ENCODE measurements at places on chromosomes 2 and 18. TPM values are rescaled to one million over a fixed set of nuclear protein-coding genes. Genes with fewer than 3 reads are reported as not detected.

- DNase-seq, result no peak
Observed at GRCh38 chr18:70455731-70456130, 166.9 kb downstream of the SOCS6 start.

DNA sequence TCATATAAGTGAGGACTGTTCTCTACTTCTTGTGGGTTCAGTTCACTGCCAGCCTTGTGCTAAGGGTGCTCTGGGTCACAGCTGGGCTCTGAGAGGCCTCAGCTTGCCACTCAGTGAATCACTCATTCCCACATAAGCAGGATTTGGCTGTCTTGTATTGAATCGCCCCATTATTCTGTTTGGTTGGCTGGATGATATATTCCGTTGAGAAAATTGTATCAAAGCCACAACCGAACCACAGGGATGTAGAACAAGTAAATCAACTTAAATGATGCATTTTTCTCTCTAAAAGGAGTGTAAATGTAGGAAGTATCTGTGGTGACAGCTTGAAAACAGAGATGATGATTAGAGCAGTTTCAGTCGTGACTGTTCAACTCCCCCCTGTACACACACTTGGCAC, 39.6 kb downstream of the TTC39C start:
- DNase-seq, result no peak

- no peak for DNase-seq
Observed at GRCh38 chr2:220963076-220963475, 609.0 kb downstream of the EPHA4 start.

Gene FHOD3
- total RNA-seq, result 23.1 TPM

GRCh38 chr2:58336416-58336815, 95.3 kb upstream of the FANCL start:
- no peak for DNase-seq

GRCh38 chr2:190748966-190749365, 100.1 kb downstream of the NAB1 start:
- no peak for DNase-seq

DNA sequence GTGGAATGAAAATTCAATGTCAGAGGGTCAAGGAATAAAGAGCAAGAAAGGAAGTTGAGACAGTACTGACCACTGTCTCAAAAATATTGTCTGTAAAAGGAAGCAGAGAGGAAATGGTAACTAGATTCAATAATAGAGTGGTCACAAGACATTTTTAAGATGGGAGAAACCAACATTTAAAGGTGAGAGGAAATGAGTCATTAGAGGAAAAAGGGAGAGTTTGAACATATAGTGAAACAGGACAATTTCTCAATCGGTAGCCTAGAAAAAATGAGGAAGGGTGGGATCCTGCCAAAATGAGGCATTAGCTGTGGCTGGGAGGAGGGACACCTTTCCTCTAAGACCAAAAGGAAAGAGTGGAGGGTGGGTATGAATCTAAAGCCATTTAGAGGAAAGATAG, 288.5 kb downstream of the SP3 start:
- no peak for DNase-seq

Gene G6PC2
- not detected for total RNA-seq

- peak; percentile 14 for DNase-seq
Observed at GRCh38 chr2:103898561-103898960, 955.4 kb upstream of the POU3F3 start.

Gene CETN1
- total RNA-seq, result not detected

DNA sequence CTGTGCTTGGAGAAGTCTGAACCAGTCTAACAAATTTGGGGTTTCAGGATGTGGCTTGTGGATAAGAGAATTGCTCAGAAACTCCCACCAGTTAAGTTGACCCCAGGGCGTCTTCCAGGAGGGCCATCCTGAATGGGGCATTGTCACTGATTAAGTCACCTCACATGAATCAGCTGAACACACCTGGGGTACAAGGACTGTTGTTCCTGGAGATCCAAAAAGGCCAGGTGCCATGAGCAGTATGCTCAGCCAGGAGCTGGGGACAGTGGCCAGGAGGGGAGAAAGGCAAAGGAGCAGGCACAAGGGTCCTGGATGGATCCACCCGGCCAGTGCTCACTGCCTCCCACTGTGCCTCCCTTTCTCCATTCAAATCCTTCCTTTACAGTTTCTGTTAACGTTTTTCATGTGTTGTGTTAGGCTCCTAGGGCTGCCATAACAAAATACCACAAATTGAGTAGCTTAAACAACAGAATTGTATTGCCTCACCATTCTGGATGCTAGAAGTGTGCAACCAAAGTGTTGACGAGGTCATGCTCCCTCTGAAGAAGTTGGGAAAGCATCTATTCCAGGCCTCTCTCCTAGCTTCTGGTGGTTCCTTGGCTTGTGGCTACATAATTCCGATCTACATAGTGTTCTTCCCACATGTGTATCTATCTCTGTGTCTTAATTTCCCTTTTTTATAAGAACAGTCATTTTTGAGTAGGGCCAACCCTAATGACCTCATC, 33.4 kb downstream of the TRABD2A start:
- DNase-seq, result no peak

- no peak for DNase-seq
Observed at GRCh38 chr2:39660612-39661236, 5.0 kb upstream of the TMEM178A start.

- no peak for DNase-seq
Observed at GRCh38 chr18:36828157-36828629, 609 bp downstream of the TPGS2 start.

- DNase-seq, result no peak
Observed at GRCh38 chr2:120353931-120354330, 8.0 kb downstream of the INHBB start.

GRCh38 chr2:102698369-102699111, 63.3 kb upstream of the TMEM182 start:
- DNase-seq, result no peak

- no peak for DNase-seq
Observed at GRCh38 chr2:101737478-101738255, 40.2 kb downstream of the MAP4K4 start.

DNA sequence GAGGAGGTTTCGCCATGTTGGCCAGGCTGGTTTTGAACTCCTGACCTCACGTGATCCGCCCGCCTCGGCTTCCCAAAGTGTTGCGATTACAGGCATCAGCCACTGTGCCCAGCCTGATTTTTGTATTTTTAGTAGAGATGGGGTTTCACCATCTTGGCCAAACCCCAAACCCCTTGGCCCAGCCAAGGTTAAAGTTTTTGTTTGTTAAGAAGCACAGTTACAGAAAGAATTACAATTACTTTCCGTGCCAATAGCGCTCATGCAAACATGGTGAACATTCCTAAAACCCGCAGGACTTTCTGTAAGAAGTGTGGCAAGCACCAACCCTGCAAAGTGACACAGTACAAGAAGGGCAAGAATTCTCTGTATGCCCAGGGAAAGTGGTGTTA, 26.1 kb downstream of the ITSN2 start:
- DNase-seq, result no peak

Gene SCLY
- 36.0 TPM for total RNA-seq

GRCh38 chr18:24600076-24600654, 139.7 kb downstream of the HRH4 start:
- DNase-seq, result peak; percentile 31

- no peak for DNase-seq
Observed at GRCh38 chr18:63182310-63182772, 137.2 kb downstream of the BCL2 start.

- DNase-seq, result no peak
Observed at GRCh38 chr2:231929961-231930592, 3.9 kb upstream of the NPPC start.

- DNase-seq, result no peak
Observed at GRCh38 chr18:59549503-59550173, 147.6 kb downstream of the CCBE1 start.

DNA sequence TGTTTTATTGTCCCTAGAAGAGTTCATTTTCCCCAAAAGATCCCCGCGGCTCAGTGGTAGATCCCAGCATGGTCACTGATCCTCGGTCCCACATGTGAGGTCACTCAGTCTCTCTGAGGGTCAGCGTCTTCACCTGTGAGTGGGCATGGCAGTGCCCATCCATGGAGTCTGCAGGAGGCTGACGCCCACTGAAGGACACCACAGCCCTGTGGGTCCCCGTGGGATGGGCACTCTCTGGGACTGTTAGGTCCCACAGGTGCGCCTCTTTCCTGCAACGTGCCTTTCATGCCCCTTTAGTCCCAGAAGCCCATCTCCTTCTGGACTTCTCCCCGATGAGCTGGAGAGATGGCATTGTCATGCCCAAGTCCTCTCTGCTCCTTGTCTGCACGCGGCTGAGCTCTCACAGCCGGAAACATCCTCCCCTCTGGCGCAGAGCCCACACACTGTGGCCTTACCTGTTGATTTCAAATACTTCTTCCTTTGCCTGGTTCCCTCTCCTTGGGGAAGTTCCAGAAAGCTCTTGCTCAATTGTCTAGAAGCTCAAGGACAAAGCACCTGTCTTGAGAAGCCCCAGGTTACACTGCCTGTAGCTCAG, 75.9 kb downstream of the PTGR3 start:
- DNase-seq, result no peak

- peak; percentile 76 for DNase-seq
Observed at GRCh38 chr2:230793572-230794359, 71.0 kb upstream of the ITM2C start.

Gene EGR4
- total RNA-seq, result not detected

Gene RAB12
- 45.5 TPM for total RNA-seq

- DNase-seq, result no peak
Observed at GRCh38 chr2:94725543-94725942, 145.7 kb upstream of the TEKT4 start.

- peak; percentile 24 for DNase-seq
Observed at GRCh38 chr2:64311948-64312621, 141.9 kb upstream of the LGALSL start.

DNA sequence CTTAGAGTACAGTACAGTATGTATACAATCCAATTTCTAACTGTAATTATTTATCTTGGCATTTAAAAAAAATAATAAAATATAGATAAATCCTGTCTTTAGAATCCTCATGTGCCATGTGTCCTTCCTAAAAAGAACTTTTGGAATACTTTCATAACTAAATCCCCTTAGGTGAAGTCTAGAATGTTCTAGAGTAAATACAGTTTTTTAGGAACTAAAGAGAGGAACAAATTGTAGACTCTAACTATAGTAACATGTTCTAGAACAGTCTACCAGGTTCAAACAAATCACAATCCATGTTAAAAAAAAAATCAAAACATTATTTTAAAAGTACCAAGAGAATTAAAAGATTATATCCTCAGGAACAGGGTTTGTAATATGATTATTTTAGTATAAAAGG, 80.6 kb upstream of the CCDC141 start:
- no peak for DNase-seq

Gene RUFY4
- not detected for total RNA-seq

- no peak for DNase-seq
Observed at GRCh38 chr2:26399771-26400376, 1.8 kb upstream of the DRC1 start.

Gene FAP
- not detected for total RNA-seq

GRCh38 chr2:199409759-199410529, 47.8 kb downstream of the SATB2 start:
- DNase-seq, result no peak

- no peak for DNase-seq
Observed at GRCh38 chr2:6937157-6937556, 19.9 kb downstream of the RNF144A start.

Gene RTP5
- not detected for total RNA-seq

GRCh38 chr2:171592036-171592555, 69.8 kb downstream of the CYBRD1 start:
- no peak for DNase-seq

DNA sequence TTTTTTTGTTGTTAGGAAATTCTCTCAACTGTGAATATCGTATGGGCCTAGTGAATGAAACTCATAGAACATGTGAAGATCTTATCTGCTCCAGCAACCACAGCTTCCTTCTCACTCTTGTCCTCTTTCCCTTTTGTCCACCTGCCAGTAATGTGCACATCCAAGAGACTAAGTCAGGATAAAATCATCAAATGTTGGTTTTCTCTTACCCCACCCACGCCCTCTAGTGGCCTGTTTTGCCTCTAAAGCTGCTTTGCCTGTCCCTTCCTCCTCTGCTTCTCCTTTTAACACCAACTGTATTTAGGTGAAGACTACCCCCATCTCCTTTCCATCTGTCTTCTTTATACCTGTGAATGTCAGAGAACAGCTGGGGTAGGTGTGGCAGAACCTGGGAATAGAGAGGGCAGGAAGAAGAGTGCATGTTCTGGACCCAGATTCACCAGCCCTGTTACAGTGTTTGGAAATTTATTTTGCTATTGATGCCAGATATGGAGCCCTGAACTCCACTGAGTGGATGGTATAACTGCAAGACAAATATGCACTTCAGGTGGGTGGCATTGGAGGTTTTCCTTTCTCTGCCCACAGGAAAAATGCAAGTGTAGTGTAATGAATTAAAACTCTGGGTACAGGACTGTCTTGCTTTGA, 8.4 kb upstream of the MGAT5 start:
- peak; percentile 66 for DNase-seq

Gene DLX1
- total RNA-seq, result 3.8 TPM

Gene NETO1
- not detected for total RNA-seq

DNA sequence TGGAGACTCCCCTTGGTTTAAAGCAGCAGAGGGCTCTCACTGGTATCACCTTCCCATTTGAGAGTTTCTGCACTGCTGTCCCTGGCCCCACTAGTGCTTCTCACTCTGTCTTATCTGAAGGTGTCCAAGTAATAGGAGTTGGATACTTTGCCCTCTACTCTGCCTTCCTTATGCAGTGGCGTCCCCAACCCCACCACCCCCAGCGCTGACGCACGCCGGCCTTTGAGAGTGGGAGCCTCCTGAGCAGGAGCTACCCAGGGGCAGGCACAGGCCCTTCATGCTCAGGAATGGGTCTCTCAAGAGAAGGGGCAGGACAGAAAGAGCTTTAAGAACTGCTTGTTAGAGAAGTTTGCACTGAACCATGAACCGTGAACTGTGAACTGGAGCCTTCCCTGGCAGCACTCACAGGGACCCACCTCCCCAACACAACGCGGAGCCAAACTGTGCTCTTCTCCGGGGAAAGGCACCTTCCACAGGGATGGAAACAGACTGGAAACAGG, 3.3 kb downstream of the CIB4 start:
- no peak for DNase-seq

- no peak for DNase-seq
Observed at GRCh38 chr2:215382011-215382410, 53.9 kb downstream of the FN1 start.

Gene LRRTM1
- total RNA-seq, result not detected

GRCh38 chr2:190214426-190215194, 105.0 kb downstream of the HIBCH start:
- DNase-seq, result no peak

DNA sequence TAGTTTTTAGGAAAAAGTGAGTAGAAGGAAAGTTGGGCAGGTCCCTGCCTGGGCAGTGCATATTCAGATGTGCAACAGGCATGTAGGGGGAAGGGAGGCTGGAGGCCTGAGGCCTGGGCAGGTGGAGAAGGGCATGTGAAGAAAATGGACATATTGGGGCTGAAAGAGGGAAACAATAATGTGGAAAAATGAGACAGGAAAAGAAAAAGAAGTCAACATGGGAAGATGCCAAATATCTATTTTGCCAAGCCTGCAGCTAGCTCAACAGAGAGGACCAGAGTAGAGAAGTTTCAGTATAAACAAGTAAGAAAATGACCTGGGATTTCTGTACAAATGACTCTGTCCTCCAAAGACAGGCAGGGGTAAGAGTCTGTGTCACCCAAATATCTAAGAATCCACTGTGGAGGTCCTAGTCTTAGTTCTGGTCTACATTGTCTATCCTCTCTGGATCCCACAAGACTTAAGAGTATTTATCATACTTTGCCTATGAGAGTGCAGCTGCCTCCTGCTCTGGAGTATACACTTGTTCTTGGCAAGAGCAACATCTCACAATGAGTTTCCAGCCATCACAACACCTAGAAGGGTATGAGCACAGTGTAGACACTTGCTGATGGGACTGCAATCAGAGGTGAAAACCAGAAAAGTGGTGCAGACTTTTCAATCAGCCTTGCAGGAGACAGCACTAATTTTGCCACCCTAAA, 80.2 kb downstream of the CLHC1 start:
- no peak for DNase-seq
